ENCODE measurements at places on chromosomes 5 and 9. TPM values are rescaled to one million over a fixed set of nuclear protein-coding genes. Genes with fewer than 3 reads are reported as not detected.

- no peak for DNase-seq
These were observed 138.8 kb downstream of the ROR2 start for GRCh38 chr9:91811024-91811909.

GRCh38 chr5:135395451-135395850 lies 3.6 kb downstream of the MACROH2A1 start:
- DNase-seq = no peak

Gene WNK2
- total RNA-seq = 28.5 TPM

Gene PCDHB8
- 0.73 TPM for total RNA-seq

DNA sequence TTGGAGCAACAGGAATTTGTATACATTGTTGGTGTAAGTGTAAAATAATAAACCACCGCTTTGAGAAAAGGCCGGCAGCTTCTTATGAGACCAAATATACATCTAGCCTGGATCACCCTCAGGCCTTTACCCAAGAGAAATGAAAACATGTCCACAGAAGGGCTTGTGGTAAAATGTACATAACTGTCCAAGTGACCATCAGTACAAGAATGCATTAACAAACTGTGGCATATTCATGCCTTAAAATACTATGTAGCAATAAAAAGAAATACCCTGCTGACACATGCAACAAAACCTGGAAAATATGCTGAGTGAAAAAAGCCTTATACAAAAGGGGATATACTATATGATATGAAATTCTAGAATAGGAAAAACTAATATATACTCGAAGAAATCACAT lies 311.9 kb upstream of the TRPC7 start:
- no peak for DNase-seq

DNA sequence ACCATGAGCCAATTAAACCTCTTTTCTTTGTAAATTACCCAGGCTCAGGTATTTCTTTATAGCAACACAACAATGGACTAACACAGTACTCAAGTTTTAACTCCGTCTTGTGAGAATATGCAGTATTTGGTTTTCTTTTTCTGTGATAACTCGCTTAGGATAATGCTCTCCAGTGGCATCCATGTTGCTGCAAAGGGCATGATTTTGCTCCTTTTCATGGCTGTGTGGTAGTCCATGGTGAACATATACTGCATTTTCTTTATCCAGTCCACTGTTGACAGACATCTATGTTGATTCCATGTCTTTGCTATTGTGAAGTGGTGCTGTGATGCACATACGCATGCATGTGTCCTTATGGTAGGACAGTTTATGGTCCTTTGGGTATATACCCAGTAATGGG lies 10.9 kb downstream of the VPS13A start:
- no peak for DNase-seq

Measured in breast epithelium (tissue), 4 donors.